ENCODE measurements at places on chromosomes 1 and 21. TPM values are rescaled to one million over a fixed set of nuclear protein-coding genes. Genes with fewer than 3 reads are reported as not detected.

GRCh38 chr1:167927046-167927754 is 9.3 kb upstream of the DCAF6 start:
- H3K4me1 ChIP-seq, result peaks cover 3% of the 10 kb centered on the region
- H3K27ac ChIP-seq, result no peak overlapping the region
- peaks cover 4% of the 10 kb centered on the region for H3K36me3 ChIP-seq
- DNase-seq, result no peak
- H3K4me3 ChIP-seq, result no peak overlapping the region

- DNase-seq, result peak; percentile 72
- no peak overlapping the region for H3K27ac ChIP-seq
- H3K4me3 ChIP-seq, result peak overlapping the region; percentile 16
- peaks cover 54% of the 10 kb centered on the region for H3K36me3 ChIP-seq
These were observed 64.0 kb downstream of the SLC19A1 start for GRCh38 chr21:45478115-45478801.

DNA sequence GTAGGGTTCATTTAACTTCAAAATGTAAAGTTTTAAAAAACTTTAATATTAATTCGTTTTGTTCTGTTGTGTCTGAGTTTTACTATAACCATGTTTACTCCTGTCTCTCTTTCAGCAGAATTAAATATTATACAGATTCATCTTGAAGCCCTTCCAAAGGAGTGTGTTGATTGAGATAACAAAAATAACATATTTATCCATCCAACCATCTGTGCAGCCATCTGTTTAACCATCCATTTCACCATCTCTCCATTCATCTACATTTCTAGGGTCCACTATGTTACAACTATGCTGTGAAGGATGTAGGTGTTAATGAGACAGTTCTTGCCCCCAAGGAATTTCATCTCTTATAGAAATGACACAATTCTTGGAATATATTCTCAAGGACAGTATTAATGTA is 36.0 kb upstream of the GNG12 start:
- no peak overlapping the region for H3K4me3 ChIP-seq
- no peaks in the 10 kb centered on the region for H3K4me1 ChIP-seq
- H3K27me3 ChIP-seq, result no peaks in the 10 kb centered on the region
- H3K27ac ChIP-seq, result no peak overlapping the region
- DNase-seq, result no peak
- H3K36me3 ChIP-seq, result no peaks in the 10 kb centered on the region

DNA sequence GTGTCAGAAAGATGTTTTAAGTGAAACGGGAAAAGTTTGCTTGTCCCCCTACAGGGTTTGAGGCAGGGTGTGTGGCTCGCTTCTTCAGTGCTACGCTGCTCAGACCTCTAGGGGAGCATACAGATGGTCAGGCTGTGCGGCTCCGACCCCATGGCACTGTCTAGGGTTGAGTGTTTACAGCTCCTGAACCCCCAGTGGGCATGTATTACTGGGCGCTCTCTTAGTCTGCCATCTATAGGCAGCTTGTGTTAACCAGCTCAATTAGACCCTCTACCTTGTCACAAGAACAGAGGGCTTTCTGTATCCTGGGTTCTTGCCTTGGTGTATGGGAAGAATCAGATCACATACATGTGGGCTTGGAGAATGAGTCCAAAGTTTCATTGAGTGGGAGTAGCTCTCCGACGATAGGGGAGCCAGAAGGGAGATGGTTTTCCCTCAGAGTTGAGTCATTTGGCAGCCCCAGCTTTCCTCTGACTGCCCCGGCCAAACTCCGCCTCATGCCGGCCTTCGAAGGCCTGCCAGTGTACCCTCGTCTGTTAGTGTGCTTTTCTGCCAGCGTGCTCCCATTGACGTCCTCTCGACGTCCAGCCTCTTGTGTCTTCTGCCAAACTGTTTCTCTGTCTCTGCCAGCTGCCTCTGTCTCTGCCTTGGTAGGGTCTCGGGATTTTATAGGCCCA is 38.6 kb upstream of the ADGRL4 start:
- DNase-seq, result no peak
- H3K36me3 ChIP-seq, result no peaks in the 10 kb centered on the region
- H3K27ac ChIP-seq, result no peak overlapping the region
- H3K4me1 ChIP-seq, result no peaks in the 10 kb centered on the region
- no peak overlapping the region for H3K4me3 ChIP-seq
- no peaks in the 10 kb centered on the region for H3K27me3 ChIP-seq

DNA sequence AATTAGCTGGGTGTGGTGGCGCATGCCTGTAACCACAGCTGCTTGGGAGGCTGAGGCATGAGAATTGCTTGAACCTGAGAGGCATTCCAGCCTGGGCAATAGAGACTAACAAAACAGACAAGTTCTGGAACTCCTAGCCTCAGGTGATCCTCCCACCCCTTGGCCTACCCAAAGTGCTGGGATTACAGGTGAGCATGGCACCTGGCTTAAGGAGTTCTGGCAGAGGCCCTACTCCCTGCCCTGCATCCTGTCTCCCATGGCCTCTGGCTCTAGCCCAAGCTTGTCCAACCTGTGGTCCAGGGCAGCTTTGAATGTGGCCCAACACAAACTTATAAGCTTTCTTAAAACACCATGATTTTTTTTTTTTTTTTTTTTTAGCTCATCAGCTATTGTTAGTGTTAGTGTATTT is 20.4 kb downstream of the TOMM20 start:
- H3K4me3 ChIP-seq, result no peak overlapping the region
- H3K4me1 ChIP-seq, result no peaks in the 10 kb centered on the region
- no peak for DNase-seq
- H3K27ac ChIP-seq, result no peak overlapping the region
- H3K36me3 ChIP-seq, result no peaks in the 10 kb centered on the region

DNA sequence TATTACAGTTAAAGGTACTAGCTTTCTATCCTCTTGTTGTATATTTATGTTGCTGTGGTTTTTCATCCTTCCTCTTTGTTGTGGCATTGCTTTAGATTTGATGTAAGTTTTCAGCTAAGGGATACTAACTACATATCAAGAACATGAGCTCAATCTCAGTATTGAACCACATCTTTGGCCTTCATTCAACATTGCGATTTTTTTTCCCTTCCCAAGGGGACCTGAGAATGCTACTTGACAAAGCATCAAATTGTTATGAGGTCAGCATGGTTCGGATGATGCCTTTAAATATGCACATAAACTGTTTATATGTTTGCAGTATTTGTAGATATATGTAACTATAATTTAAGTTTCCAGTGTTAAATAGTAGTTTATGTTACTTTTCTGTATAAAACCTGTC is 31.7 kb upstream of the GPR88 start:
- DNase-seq, result no peak
- H3K4me3 ChIP-seq, result no peak overlapping the region
- no peak overlapping the region for H3K27ac ChIP-seq
- no peaks in the 10 kb centered on the region for H3K27me3 ChIP-seq
- H3K4me1 ChIP-seq, result no peaks in the 10 kb centered on the region

GRCh38 chr21:32914424-32915039 is 111.2 kb upstream of the OLIG2 start:
- peaks cover 5% of the 10 kb centered on the region for H3K27me3 ChIP-seq
- H3K27ac ChIP-seq, result no peak overlapping the region
- H3K36me3 ChIP-seq, result no peaks in the 10 kb centered on the region

GRCh38 chr1:5909576-5910275 is 82.5 kb downstream of the NPHP4 start:
- H3K27me3 ChIP-seq, result no peaks in the 10 kb centered on the region
- no peaks in the 10 kb centered on the region for H3K4me1 ChIP-seq
- H3K27ac ChIP-seq, result no peak overlapping the region
- no peak for DNase-seq
- no peak overlapping the region for H3K4me3 ChIP-seq

DNA sequence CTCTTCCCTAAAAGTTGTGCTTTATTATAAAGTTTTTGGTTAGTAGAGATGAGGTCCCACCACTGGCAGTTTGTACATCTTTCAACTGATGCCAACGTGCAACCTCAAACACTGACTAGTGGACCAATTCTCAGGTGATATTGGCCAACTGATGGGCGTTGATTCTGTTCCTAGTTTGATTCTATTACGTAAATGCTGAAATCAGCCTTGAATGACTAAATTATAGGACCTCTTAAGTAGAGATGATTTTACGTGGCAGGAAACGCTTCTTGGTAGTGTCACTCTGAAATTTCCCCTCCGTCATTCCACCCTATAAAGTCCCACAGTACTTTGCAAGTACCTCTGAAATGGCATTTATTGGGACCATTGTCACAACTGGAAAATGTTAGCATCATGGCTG is 8.8 kb upstream of the FNDC7 start:
- no peaks in the 10 kb centered on the region for H3K27me3 ChIP-seq
- H3K27ac ChIP-seq, result no peak overlapping the region
- H3K36me3 ChIP-seq, result peaks cover 17% of the 10 kb centered on the region
- H3K4me1 ChIP-seq, result no peaks in the 10 kb centered on the region

DNA sequence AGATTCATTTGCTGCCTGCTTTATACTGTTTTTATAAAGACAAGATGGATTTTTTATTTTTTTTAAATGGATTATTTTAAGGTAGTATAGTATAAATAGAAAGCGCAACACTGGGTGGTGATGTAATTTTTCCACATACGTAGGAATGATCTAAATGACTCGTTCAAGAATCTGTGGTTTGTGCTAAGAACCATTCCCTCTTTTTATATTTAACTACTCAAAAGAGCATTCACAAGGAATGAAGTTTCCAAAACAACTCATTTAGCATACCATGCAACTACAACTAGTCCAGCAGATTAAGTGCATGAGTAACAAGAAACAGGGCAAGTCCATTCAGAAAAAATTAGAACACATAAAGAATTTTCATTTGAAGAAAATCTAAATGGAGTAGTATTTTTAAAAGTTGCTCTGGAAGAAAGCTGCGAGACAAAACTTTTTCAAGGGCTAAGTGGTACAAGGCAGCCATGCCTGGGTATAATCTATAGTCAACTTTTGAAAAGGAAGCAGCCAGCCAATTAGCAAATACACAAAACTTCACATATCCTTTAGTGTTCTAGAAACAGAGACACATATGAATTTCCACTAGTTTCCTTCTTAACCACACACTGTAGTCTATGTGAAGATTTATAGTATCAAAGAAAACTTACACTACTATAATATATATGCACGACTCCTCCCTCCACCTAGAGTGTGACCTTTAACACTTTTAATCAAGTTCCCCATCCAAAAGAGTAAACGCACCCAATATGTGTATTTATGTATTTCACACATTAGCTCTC is 23.4 kb downstream of the GTF2B start:
- H3K36me3 ChIP-seq, result peaks cover 10% of the 10 kb centered on the region
- H3K27ac ChIP-seq, result no peak overlapping the region
- DNase-seq, result no peak
- H3K27me3 ChIP-seq, result no peaks in the 10 kb centered on the region
- no peak overlapping the region for H3K4me3 ChIP-seq

GRCh38 chr1:65527190-65527589 is 106.7 kb downstream of the LEPR start:
- DNase-seq, result no peak
- peak overlapping the region; percentile 3 for H3K4me3 ChIP-seq
- H3K4me1 ChIP-seq, result no peaks in the 10 kb centered on the region
- H3K36me3 ChIP-seq, result no peaks in the 10 kb centered on the region
- peaks cover 19% of the 10 kb centered on the region for H3K27me3 ChIP-seq
- H3K27ac ChIP-seq, result no peak overlapping the region

DNA sequence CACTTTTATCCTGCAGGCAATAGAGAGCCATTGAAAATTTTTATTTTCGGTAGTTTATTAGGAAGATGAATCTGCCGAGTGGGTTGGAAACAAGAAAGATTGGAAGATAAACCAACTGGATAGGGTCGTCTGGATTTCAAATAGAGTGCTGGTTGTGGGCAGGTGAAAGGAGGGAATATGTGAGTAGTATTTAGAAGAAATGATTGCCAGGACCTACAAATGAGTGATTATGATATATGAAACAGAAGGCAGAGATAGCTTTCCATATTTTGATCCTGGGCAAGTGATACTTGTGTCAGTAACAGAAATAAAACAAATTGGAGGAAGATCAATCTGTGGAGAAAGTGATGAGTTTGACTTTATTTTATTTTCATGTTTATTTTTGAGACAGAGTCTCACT is 2.5 kb downstream of the CNIH4 start:
- no peak for DNase-seq
- no peaks in the 10 kb centered on the region for H3K27me3 ChIP-seq
- no peak overlapping the region for H3K27ac ChIP-seq
- H3K4me3 ChIP-seq, result no peak overlapping the region

- no peaks in the 10 kb centered on the region for H3K27me3 ChIP-seq
- no peaks in the 10 kb centered on the region for H3K36me3 ChIP-seq
- H3K27ac ChIP-seq, result no peak overlapping the region
These were observed 147.8 kb downstream of the TNFSF18 start for GRCh38 chr1:172902861-172903381.

DNA sequence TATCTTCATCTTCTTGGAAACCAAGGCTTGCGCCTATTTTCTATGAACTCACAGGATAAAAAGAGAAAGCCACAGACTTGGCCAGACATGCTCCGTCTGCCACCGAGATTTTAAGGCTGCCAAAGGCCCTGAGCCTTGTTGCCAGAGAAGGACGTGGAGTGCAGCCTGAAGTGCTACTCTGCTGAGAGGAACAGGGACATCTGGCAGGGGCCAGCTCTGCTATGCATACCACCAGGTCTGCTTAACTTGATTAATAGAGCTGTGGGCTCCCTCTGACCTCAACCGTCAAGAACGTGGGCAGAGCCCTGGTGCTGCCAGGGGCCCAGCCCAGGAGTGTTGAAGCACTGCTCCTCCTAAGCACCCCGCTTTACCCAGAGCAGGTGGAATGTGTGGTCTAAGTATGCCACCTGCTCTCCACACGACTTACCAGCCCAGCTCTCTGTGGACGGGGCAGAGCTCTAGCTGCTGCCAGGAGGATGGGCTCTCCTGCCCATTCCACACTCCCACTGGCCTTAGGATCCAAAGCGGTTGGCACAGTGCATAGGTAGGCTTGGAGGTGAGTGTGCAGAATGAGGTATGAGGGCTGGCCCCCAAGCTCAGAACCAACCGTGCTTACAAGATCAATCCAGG is 10.6 kb downstream of the HCRTR1 start:
- peak; percentile 90 for DNase-seq
- peaks cover 58% of the 10 kb centered on the region for H3K36me3 ChIP-seq
- no peaks in the 10 kb centered on the region for H3K27me3 ChIP-seq
- no peak overlapping the region for H3K4me3 ChIP-seq

- no peak overlapping the region for H3K27ac ChIP-seq
- no peaks in the 10 kb centered on the region for H3K36me3 ChIP-seq
- no peak overlapping the region for H3K4me3 ChIP-seq
- DNase-seq, result no peak
- H3K27me3 ChIP-seq, result peaks cover 7% of the 10 kb centered on the region
These were observed 21.5 kb upstream of the NHLH2 start for GRCh38 chr1:115862403-115862802.

Gene MNDA
- 4.2 TPM for total RNA-seq

Gene SIM2
- not detected for total RNA-seq

Data from heart left ventricle (tissue), 16 donors.